ENCODE measurements at places on chromosomes 2 and 18.

GRCh38 chr2:148338541-148338940 lies 306.0 kb upstream of the EPC2 start:
- no peak for DNase-seq

GRCh38 chr2:66541646-66542045 lies 106.7 kb downstream of the MEIS1 start:
- DNase-seq: no peak

DNA sequence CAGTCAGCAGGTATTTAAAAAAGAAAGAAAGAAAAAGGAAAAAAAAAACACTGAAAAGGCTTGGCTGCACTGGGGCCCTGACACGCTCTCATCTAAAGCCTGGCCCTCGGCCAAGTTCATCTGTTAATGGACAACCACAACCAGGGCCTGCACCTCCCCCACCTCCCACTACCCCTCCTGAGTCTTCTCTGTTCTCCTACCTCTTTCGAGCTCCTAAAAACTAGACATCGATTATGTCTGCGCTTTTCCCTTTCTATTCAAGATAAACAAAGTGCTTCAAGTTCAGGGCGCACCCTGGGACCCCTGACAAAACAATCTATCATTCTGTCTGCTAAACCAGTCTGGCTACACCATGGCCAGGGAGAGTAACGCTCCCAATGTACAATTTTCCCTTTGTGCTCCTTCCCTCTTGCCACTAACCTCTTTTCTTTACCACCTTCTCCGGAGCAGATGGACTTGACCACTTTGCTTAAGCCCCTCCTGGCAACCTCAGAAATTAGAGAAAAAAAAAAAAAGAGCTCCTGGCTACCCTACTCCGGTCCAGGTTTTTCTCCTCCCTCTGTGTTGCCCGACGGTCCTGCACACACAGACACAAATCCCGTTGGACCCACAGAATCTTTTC lies 22.7 kb downstream of the BCL11A start:
- peak; percentile 66 for DNase-seq

DNA sequence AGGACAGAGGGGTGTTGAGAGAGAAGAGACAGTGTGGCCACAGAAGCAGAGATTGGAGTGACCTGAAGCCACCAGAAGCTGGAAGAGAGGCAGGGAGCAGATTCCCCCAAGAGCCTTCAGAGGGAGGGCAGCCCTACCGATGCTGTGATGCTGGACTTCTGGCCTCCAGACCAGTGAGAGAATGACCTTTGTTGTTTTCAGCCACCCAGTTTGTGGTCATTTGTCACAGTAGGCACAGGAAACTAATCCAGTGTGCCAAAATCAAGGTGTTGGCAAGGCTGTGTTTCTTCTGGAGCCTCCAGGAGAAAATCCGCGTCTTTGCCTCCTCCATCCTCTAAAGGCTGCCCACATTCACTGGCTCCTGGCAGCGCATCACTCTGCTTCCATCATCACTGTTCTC lies 15.4 kb downstream of the MAPRE3 start:
- DNase-seq: no peak

DNA sequence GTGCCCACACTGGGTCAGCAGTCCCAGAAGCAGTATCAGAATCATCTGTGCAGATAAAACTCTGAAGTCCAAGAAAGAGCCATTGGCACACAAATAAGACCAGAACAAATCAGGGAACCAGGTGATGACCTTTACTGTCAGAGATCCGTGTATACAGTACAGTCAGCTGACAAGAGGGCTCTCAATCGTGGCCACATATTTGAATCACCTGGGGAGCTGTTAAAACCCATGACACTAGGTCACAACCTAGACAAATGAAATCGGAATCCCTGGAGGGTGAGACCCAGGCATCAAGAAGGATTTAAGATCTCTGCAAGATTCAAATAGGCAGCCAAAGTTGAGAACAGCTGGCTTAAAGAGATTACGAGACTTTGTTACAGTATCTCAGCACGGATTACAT lies 807.1 kb downstream of the RNF144A start:
- no peak for DNase-seq

DNA sequence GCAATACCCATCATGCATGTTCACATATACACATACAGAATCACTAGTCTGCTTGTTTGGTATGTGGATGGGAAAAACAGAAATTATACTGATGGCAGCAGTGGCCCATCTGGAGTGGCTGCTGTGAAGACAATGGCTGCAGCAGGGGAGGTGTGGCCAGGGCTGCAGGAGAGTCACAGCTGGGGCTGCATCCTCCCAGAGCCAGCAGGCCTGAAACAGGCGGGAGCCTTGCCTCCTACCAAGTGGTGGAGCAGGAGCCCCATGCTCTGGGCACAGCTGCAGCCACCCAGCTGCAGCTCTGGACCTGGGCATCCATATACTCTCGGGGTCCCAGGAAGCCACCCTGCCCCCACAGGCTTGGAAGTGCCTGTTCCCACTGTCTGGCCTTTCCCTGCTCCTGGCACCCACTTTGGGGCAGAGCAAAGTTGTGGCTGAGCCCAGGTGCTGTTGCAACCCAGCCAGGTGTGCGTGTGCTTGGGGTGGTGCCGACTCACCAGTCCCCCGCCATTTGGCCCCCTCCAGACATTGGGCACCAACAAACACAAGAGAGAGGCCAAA lies 136.6 kb downstream of the SPAG16 start:
- no peak for DNase-seq

- DNase-seq: no peak
Observed at GRCh38 chr2:28393114-28393836, 617 bp downstream of the FOSL2 start.

DNA sequence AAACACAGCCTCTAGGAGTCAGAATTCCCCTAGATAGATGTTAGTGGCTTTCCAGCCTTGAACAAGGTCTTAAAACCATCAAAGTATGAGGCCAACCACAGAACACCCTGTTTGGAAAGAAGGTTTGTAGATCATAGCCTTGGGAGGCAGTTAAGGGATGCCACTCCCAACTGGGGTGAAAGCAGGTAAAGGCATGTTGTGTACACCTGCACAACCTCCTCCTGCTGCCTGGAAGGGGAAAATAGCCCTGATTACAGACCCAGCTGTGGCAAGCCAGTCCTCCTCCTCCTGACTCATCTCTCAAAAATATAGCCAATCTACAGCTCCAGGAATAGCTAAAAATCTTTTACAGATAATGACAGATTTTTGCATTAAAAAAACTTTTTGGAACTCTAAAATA lies 108.1 kb downstream of the RBM43 start:
- DNase-seq: no peak

- DNase-seq: no peak
Observed at GRCh38 chr2:127901339-127902056, 15.7 kb upstream of the AMMECR1L start.

GRCh38 chr2:43041661-43042360 lies 184.6 kb downstream of the ZFP36L2 start:
- no peak for DNase-seq

DNA sequence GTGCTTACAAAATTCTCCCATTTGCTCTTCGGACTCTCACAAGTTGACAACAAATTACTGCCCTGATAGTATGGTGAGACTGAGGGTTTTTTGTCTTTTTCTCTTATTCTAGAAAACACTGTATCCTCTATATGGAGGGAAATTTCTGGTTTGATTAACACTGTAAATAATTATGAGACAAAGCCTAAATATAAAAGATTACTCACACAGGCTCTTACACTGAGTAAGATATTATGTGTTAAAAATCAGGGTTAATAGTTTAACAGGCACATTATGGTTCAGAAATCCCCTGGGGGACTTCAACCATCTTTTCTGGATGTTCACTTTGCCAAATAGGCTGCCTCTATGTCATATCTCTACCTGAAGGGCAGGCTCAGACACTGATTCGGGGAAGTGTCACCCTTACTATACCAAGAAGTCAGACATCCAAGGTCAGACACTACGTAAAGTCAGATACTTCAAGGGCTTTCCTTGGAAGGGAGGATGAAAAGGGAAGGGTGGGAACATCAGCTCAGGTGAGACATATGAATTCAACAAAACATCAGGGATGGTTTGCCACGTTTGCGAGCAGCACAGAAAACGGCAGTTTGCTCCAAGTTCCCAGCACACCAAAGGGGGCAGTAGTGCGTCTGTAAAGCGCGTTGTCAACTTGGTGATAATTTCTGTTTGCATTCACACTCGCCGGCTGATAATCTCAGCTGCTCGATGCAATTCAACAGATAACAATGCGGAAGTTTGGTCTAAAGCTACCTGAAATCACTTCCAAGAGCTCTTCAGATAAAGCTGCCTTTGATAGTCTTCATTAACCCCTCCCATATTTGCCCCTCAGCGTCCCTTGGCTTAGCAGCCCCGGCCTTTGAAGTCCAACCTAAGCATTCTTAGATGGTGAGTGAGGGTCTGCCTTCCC lies 972 bp upstream of the RASGRP3 start:
- peak; percentile 52 for DNase-seq

DNA sequence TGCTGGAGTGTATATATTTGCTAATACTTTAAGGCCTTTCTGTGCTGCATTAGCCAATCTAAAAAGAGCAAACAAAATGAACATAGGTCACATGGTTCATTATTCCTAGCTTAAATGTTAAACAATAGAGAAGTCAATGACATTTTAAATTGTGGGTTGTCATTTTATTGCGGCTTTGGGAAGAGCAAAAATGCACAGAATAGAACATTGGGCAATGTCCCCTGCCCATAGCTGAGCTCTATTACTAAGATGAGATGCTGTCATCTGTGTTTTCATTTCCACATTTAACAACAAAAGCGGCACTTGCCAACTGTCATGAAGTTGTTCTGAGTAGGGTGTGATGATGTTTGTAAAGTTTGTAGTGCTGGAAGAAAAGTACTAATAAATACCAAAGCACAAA lies 3.2 kb upstream of the VAPA start:
- no peak for DNase-seq

GRCh38 chr18:79479116-79479760 lies 83.5 kb downstream of the NFATC1 start:
- no peak for DNase-seq

DNA sequence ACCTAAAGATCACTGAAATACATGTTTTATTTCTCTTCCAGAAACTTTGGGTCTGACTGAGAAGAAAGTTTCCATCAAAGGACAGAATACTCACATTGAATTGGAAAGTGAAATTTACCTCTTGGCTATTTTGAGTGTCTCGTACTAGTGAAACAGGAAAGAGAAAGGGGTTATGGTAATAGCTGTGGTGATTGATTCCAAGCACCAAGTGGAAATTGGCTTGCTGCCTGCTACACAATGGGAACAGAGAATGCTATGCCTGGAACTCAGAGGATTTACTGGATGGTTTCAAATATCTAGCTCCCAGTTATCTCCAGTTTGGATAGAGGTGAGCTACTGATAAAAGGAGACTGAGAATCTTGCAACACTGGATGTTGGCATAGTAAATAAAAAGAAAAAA lies 492.8 kb upstream of the FSIP2 start:
- DNase-seq: no peak

GRCh38 chr2:222485367-222486211 lies 61.2 kb downstream of the SGPP2 start:
- no peak for DNase-seq

GRCh38 chr2:97751752-97752151 lies 38.4 kb downstream of the ZAP70 start:
- DNase-seq: no peak

- no peak for DNase-seq
Observed at GRCh38 chr2:60806988-60807681, 51.1 kb downstream of the PAPOLG start.

DNA sequence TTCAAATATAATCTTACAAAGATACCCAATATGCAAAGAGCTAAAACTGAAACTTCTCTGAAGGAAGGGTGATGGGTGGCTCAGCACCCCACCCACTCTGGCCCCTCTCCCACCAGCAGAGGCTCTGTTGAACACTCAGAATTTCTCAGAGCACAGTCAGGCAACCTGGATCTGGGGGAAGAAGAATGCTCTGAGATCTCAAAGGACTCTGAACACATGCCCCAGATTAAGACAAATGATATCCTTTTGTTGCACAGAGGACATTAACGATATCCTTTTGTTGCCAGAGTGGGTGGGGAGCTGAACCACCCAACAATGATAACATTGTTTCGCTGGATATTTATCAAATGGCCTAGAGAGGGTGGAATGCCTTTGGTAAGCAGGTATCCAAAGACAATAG lies 104.8 kb downstream of the LBH start:
- no peak for DNase-seq

- no peak for DNase-seq
Observed at GRCh38 chr2:135743860-135744259, 2.2 kb downstream of the UBXN4 start.

- DNase-seq: no peak
Observed at GRCh38 chr2:111106706-111107105, 14.0 kb upstream of the BCL2L11 start.

DNA sequence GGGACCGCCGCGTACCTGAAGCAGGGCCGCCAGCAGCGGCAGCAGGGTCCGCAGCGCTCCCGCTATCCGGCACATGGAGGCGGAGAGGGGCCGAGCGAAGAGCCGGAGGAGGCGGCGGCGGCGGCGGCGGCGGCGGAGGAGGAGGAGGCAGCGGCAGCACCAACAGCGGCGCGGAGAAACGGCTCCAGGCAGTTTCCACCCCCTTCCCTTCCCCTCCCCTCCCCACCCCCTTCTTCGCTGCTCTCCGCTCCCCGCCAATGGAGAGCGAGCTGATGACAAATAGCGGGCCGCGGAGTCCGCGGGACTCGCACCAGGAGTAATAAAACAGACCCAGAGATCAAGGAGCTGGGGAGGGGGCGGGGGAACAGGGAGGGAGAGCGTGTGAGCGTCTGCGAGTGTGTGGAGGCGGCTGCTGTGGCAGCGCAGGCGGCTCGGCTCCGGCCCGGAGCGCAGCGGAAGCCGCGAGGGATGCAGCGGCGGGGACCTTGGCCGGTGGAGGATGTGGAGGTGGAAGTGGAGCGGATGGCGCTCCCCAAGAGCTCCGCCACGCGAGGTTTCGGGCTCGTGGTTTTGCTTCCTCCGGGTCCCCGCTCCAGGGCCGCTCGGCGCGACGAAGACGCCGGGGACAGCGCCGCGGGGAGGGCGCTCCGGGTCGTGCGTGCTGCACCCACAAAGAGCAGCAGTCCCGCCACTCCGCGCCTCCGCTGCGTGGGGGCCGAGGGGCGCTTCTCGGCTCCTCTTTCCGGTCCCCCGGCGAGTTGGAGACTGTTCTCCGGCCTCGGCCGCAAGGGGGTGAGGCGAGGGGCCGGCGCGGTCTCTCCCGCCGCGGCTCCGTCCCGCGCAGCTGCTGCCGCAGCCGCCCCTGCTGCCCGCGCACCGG lies at the start of gene CDH2:
CDH2 (minus strand) TSS at position 183 of the 880 bp plus-strand sequence; CDS start at position 75, 108 bp downstream.
- no peak for DNase-seq

DNA sequence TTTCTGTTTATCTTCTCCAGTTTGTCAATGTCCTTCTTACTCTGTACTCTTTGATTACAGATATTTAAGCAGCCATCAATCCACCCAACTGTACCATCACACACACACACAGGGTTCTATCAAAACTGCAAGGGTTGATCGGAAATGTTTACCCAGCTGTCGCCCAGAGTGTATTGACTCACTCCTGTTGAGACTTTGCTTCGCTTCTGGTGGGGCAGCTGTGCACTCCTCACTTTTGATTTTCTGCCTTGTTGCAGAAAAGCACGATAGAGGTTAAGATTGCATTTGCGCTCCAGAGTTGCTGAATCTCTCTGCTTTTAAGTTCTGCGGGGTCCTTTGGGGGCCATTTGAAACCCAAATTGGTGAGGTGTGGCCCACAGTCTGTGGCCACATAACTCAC lies 216.2 kb downstream of the SETBP1 start:
- DNase-seq: no peak

All from NCI-H1048 (cell line).